CD4-positive, alpha-beta T cell treated with Interleukin-15 for 1 hour (primary cell): ENCODE measurements at places on chromosomes 12 and 14.

- DNase-seq, result peak; percentile 66
Measured at GRCh38 chr14:106691601-106692291, 1165.4 kb downstream of the TMEM121 start.

DNA sequence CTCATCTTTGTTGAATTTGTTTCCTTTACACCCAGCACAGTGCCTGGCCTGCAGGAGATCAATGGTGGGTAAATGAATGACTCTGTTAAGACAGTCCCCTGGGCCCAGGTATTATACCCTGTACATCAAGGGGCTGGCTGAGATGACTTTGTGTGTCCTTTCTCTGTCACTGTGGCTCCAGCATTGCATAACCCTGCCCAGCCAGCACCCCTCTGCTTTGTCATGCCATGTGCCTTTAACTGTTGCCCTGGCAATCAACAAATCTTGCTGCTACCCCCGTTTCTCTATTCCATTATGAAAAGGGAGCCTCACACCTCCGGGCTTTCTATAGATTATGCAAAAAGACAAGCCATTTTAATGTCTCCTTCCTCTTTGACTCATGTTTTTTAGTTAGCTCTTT is 7.6 kb upstream of the FLVCR2 start:
- peak; percentile 39 for DNase-seq

DNA sequence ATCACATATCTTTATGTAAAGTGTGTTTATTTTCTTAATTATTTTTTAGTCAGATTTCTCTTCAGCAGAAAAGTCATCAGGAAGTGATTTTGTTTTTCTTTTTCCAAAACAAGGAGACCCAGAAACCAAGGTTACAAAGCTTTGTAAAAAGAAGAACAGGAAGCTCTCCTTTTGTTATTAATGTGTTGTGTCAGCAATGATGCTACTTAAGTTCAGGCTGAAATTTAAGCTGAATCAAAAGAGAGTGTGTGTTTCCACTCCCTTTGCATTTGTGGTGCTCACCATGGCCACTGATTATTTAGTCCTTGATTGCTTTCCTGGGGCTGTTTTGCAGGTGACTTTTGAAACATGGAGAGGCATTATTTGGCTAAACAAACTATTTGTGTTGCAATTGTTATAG is 155.3 kb upstream of the ATP2B1 start:
- DNase-seq, result peak; percentile 52

GRCh38 chr12:121576851-121577391 is 3.9 kb downstream of the KDM2B start:
- DNase-seq, result no peak

GRCh38 chr12:108967869-108968540 is 52.9 kb downstream of the SVOP start:
- no peak for DNase-seq

- no peak for DNase-seq
Measured at GRCh38 chr12:51948066-51948465, 3.4 kb upstream of the ACVR1B start.
